ENCODE measurements at places on chromosomes 6 and 20. TPM values are rescaled to one million over a fixed set of nuclear protein-coding genes. Genes with fewer than 3 reads are reported as not detected.

DNA sequence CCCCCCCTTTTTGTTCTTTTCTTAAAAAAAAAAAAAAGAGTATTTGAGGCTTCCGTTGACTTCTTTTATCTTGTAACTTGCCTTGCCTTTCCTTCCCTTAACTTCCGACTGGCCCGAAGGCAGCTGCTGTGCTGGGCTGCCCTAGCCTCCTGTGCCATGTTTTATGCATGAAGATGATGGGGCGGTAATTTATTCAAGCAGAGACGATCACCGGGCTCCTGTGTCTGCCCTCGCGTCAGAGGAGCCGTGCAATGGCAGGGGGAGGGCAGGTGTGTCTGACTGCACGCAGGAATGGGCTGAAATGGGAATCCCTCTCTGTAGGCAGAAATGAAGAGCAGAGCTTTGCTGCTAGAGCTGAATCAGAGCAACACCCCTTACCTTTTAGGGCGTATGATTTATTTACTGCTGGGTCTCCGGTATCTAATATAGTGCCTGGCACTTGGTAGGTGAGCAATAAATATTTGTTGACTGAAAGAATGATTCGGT lies 106.3 kb upstream of the RIPOR2 start:
- no peak for DNase-seq

DNA sequence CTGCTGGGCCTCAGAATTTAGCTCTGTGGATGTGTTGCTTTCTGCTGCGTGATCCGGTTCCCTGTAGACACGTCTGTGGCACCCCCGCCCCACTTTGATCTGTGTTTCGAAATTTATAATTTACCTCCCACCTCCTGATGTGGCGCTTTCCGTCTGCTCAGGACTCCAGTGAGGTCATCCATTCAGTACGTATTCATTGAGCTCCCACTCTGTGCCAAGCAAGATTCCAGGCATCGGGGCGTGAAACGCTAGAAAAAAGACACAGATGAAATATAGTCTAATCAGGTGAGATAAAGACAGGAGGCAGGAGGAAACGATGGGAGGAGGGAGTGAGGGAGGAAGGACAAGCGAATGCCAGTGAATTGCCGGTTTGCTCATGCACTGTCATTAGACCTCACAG lies 431.9 kb upstream of the SULF2 start:
- DNase-seq, result no peak

- DNase-seq, result no peak
Observed at GRCh38 chr6:24961852-24962251, 26.1 kb upstream of the RIPOR2 start.

HLA-A gene
- total RNA-seq, result 321 TPM

MTFR2 gene
- total RNA-seq, result 10.1 TPM

TNNC2 gene
- not detected for total RNA-seq

- DNase-seq, result peak; percentile 71
Observed at GRCh38 chr20:12383821-12384220, 466.1 kb downstream of the BTBD3 start.

GRCh38 chr6:25962149-25963127 lies at the start of gene TRIM38:
TSS of gene TRIM38 (plus strand) at chr6:25962802. CDS start at chr6:25966523, 3,721 bp downstream.
- DNase-seq, result peak; percentile 87

FAM184A gene
- 4.8 TPM for total RNA-seq

VARS2 gene
- total RNA-seq, result 18.8 TPM

DNA sequence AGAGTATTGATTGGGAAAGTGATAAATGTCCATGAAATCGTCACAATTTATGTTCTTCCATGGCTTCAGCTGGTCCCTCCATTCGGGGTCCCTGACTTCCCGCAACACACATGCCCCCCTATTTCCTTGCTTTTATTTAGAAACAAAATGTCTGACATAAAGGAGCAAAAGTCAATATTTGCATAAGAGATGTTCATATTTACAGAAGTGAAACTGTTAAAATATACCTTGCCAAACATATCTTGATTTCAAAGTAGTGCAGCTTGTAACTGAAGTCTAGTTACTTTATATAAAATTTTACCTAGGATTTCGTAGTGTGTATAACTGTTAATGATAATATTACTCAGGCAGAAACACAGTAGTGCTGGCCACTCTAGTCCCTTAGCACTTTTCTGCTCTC lies 548.9 kb upstream of the ADGRB3 start:
- DNase-seq, result no peak

DEFB116 gene
- total RNA-seq, result not detected

- no peak for DNase-seq
Observed at GRCh38 chr6:129543981-129544380, 166.0 kb downstream of the ARHGAP18 start.

- no peak for DNase-seq
Observed at GRCh38 chr20:23368316-23369071, 6.5 kb downstream of the GZF1 start.

- no peak for DNase-seq
Observed at GRCh38 chr6:63553208-63553607, 19.1 kb upstream of the LOC128125822 start.

DNA sequence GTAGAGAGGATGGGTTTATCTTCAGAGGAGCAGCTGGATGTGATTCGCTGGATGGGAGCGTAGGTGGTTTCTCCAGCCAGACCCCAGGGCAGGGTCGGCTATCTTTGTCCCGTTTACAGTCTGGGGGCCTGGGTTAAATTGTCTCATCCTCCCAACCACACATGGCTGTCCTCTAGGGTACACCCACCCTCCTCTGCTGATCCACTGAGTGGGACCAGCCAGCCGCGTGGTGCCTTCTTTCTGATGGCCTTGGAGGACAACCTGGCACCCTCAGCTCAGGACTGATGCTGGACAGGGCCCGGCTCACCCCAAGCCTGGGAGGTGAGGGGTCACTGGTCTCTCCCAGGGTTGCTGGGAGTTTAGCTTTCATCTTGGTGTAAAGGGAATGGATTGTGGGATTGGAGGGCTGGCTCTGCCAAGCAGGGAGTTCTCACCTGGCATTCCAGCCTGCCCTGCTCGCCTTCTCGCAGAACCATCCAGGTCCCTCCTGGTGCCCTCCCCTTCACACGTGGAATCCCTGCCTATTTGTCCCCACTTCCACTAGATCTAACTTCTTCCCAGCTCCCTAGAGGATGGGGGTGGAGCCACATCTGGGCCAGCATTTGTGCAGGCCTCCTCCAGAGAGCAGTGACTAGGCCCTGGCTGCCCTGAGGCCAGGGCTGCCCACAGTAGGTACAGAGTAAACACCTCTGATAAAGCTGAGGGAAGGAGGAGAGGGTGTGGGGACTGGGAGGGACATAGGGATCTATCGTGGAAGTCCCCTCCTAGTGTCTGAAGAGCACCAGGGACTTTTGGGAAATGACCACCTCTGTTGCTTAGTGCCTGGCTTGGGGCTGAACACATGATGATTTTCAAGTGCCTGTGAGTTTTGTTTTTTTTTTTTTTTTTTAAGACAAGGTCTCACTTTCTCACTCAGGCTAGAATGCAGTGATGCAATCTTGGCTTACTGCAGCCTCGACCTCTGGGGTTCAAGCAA lies 1.6 kb downstream of the ITPR3 start:
- DNase-seq, result peak; percentile 66

GRCh38 chr20:16446246-16446645 lies 127.0 kb downstream of the KIF16B start:
- no peak for DNase-seq

- DNase-seq, result no peak
Observed at GRCh38 chr20:33159713-33160112, 8.2 kb upstream of the BPIFA2 start.

DNA sequence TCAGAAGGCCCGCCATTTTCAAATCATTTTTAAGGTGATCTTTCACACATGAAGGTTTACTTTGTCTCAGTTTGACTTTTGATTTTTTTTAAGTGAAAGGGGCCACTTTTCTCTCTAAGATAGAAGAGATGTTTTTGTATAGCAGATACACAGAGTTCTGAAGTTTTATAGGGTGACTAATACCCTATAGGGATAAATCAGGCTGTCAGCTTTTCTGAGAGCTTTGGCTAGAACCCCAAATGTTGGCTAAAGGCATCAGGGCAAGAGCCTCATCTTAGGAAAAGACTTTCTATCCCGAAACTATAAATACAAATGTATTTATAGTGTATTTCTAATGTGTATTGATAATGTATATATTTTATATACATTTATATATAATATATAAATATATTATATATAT lies 181.4 kb downstream of the TBX18 start:
- DNase-seq, result peak; percentile 28

Data from Daoy (cell line).